SK-N-SH (cell line): ENCODE measurements at places on chromosomes 2 and 18. TPM values are rescaled to one million over a fixed set of nuclear protein-coding genes. Genes with fewer than 3 reads are reported as not detected.
A peak's percentile ranks its signal among the peaks of the same experiment; 100 is the strongest.

- H3K27ac ChIP-seq = no peak overlapping the region
- H3K27me3 ChIP-seq = no peaks in the 10 kb centered on the region
- H3K36me3 ChIP-seq = peaks cover 52% of the 10 kb centered on the region
- no peak overlapping the region for H3K4me3 ChIP-seq
- peaks cover 3% of the 10 kb centered on the region for H3K4me1 ChIP-seq
Observed at GRCh38 chr2:9408641-9409151, 14.6 kb downstream of the ITGB1BP1 start.

Gene VWC2L
- not detected in 2 replicates for polyA plus RNA-seq

Gene CNDP1
- polyA plus RNA-seq = not detected in 2 replicates

Gene EFHD1
- 0.05 TPM in 1 of 2 replicates, not detected in the other for polyA plus RNA-seq

- peak overlapping the region; percentile 98 for H3K4me3 ChIP-seq
- peaks cover 16% of the 10 kb centered on the region for H3K4me1 ChIP-seq
- no peaks in the 10 kb centered on the region for H3K27me3 ChIP-seq
- DNase-seq = no peak
Observed at GRCh38 chr18:51193621-51194287, 3.7 kb downstream of the MEX3C start.
